Stimulated activated CD4-positive, alpha-beta T cell treated with anti-CD3 and anti-CD28 coated beads, Interleukin-15, amount 100 ng/mL, for 24 hours (primary cell): ENCODE measurements at places on chromosomes 1 and 21.
A peak's percentile ranks its signal among the peaks of the same experiment; 100 is the strongest.

GRCh38 chr21:14013056-14013603 lies 197.6 kb downstream of the LIPI start:
- DNase-seq: no peak

DNA sequence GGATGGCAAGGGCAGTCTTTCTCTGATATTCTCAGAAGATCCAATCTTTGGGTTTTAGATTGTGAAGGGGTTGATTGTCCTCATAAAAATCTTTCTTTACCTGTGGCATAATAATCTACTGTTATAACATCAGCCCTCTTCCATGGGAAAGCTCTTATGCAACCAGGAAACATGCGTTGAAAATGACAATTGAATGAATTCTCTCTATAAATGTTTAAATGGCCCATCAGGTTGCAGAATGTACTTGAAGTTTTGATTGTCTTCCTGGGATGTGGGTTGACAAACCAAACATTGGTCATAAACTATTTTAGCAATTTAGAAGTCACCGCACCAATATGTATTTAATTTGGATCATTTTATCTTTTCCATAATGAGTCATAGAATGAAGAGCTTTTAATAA lies 31.7 kb upstream of the ITLN1 start:
- DNase-seq: no peak

- no peak for DNase-seq
Observed at GRCh38 chr1:87030740-87031690, 116.6 kb downstream of the HS2ST1 start.

DNA sequence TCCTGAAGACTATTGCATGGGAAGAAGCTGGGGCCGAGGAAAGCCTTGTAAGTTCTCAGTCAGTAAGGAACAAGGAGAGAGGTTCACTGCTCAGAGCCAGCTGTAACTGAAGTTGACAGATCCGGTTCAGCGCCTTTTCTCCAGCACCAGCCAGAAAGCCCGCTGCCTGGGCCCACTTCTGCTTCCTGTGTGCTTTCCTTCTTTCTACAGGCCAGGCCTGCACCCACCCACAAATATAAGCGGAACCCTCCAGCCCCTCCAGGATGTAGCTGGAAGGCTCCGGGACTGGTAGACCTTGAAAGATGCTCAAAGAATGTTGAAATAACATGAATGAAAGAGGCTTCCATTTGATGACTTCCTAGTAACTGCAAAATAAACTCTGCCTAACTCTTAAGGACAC lies 38.8 kb downstream of the PARP1 start:
- DNase-seq: no peak

DNA sequence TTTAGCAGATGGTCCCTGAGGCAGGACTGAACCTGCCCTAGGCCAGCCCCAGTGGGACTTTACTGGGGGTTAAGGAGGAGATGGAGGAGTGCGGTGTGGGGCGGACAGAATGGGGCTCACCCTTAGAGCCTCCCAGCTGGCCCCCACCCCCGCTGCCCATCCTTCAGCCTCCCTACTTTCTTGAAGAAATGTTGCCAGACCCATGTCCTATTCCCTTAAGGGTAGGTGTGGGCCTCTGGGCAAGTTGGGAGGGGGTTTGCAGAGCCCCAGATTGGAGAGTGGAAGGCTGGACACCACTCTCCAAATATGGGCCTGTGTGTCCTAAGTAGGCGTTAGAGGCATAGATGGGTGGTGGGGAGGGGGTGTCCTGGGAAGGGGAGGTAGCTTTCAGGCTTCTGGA lies 19.2 kb upstream of the EPS8L3 start:
- DNase-seq: no peak

GRCh38 chr1:78755986-78756385 lies 106.4 kb downstream of the IFI44 start:
- DNase-seq: no peak

DNA sequence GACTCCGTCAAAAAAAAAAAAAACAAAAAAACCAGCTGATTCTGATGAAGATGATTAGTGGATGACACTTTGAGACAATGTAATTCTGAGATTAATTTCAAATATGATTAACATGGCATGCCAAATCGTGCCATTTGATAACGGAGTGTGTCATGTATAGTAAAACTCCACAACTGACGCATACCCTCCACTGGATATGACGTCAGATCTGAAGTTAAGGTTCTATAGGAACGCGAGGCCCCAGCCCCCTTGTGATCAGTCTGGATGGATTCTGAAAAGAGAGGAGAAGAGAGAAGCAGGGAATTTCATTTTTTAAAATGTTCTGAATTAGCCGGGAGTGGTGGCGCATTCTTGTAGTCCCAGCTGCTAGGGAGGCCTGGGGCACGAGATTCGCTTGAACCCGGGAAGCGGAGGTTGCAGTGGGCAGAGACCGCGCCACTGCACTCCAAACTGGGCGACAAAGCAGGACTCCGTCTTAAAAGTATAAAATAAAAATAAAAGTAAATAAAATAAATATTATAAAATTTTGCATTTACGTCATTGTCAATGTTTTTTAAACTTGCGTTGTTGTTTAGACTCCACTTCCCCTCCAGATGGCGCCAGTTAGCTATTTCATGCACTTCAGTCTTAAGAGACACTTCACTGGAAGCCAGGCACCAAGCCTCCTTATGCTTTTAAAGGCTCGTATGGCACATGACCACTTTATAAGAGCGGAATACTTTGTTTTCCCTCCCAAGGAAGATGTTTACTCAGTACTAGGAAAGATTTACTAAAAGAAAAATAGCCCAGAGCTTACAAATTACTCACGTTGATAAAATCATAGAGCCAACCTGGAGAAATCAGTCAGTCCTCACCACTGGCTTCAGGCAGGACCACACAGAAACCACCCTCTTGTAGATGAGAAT lies 65.5 kb downstream of the UBE2U start:
- DNase-seq: peak; percentile 78

DNA sequence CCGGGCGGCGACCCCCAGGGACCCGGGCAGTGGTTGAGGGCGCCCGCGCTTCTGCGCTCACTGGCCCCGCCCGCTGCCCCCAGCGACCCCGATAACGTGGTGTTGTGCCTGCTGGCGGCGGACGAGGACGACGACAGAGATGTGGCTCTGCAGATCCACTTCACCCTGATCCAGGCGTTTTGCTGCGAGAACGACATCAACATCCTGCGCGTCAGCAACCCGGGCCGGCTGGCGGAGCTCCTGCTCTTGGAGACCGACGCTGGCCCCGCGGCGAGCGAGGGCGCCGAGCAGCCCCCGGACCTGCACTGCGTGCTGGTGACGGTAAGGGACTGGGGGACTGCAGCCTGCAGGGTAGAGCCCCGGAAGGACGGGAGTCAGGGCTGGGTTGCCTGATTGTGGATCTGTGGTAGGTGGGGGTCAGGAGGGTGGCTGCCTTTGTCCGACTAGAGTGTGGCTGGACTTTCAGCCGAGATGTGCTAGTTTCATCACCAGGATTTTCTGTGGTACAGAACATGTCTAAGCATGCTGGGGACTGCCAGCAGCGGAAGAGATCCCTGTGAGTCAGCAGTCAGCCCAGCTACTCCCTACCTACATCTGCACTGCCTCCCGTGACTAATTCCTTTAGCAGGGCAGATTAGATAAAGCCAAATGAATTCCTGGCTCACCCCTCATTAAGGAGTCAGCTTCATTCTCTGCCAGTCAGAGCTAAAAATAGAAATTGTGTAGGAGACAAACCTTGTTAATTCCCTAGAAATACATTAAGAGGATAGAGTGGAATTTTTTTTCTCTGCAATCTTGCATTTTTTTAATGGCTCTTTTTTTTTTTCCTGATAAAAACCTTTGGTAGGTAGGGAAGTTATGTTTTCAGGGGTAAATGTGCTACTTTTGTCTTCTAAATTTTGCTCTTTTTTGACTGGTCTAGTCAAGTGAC lies 1.5 kb downstream of the GADD45A start:
- peak; percentile 70 for DNase-seq

DNA sequence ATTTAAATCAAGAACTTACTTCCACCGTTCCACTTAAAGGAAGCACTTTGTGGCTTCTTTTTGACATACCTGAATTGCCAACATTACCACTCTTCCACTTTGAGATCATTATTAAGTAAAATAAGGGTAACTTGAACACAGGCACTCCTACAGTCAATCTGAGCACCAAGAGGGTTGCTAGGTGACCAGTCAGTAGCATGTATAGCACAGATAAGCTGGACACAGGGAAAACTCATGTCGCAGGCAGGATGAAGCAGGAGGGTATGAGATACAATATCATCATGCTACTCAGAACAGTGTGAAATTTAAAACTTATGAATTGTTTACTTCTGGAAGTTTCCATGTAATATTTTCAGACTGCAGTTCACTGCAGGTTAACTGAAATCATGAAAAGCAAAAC lies 47.0 kb upstream of the RAP1GAP start:
- no peak for DNase-seq

DNA sequence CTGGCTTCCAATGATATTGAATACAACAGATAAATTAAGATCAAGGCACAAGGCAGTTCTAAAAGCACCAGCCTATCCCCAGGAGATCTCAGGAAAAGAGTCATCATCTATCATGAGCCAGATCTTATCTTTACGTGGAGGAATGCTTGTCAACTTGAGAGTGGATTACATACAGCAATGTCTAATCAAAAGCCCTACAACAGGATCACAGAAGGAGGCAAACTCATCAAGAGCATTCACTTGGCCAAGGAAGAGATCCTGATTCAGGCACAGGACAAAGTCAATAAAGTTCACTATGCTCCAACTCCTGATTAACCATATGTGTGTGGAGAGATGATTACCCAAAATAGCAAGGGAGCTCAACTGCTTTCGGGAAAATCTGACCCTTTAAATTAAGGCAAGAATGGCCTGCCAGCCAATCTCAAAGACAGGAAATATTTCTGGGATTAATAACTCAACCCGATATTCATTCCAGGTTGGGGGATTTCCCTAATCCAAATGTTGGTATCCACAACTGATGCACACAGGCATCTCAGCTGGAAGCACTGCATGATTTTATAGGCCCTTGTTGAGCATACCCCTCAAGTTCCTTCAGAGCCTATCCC lies 33.7 kb downstream of the TBX15 start:
- no peak for DNase-seq

DNA sequence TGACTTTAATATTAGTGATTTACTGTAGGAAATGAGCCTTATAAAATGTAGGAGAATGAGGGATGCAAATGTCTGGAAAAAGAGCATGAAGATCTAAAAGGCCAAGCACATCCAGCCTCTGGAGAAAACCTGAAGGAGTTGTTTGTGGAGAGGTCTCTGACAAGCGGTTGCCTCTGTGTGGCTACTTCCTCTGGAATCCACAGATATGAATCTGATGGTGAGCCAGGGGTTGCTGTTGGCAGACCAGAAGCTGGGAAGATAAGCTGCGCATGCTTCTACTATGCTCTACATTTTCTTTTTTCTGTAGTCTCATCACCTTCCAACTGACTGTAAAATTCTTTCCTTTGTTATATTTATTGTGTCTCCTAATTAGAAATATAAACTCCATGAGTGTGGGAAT lies 248.6 kb downstream of the OLFM3 start:
- DNase-seq: no peak

DNA sequence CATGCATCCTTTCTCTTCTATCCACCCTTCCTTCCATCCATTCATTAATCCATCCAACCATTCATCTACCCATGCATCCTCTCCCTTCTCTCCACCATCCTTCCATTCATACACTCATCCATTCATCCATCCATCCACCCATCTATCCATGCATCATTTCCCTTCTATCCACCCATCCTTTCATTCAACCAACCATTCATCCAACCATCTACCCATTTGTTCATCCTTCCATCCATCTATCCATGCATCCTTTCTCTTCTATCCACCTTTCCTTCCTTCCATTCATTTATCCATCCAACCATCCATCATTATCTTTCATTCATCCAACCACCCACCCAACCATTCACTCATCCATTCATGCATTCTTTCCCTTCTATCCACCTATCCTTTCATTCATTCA lies 188.4 kb downstream of the NPHP4 start:
- no peak for DNase-seq

GRCh38 chr1:33168556-33169289 lies 13.1 kb downstream of the TRIM62 start:
- no peak for DNase-seq

DNA sequence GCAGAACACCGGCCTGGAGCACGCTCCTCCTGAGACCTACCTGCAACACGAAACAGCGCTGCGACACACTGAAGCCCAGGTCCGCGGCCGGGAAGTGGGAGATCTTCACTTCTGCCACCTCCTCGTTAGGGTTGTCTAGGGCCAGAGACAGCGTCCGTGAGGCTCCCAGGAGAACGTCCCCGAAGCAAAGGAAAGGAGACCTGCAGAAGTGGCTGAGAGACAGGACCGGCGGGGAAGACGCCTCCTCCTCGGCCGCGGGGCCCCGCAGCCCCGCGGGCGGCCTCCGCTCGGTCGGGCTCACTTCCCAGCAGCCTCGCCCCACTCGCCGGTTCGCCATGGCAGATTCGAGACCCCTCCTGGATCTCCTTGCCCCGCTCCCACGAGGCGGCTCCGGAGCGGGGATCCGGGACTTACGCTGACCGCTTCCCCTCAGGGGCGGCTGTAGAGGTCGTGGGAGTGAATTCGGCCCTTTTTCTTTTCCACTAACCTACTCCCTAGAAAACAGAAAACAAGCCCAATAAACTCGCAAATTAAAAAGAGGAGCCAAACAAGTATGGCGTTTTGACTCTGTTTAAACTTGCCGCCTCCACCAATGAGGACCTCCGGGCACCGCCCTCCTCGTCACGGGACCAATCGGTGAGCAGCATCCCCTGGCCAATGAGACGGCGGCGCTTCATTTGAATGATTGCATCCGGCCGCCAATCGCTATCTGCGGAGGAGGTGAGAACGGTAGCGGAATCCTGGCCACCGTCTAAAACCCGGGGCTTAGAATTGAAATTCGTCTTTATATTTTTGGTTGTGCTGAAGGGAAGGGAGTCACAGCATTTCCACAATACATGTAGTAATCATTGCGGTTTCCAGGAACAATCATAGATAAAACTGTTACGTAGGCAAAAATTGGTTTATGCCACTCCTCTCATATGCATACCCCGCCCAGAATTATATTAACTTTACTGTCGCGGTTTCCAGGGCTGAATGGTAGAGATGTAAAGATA lies at the start of gene ASPM:
ASPM (minus strand) TSS at position 569 of the 995 bp plus-strand sequence; CDS start at position 337, 232 bp downstream.
- peak; percentile 97 for DNase-seq

DNA sequence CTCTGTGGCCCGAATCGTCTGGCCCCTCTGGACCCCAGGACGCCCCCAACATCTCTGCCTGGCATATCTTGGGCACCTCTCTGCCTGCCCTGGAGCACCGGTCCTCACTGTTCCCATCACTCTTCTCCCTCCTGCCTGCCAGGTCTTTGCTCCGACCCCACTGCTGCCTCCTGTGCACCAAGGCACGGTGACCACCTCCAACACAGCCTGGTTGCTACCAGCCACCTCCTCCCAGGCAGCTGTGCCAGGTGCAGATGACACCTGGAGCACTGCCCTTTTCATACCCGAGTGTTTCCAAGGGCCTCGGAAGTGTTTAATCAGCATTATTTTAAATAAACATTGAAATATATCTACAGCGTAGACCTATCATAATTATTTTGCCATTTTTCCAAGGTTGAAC lies 31.3 kb downstream of the PKNOX1 start:
- DNase-seq: no peak

DNA sequence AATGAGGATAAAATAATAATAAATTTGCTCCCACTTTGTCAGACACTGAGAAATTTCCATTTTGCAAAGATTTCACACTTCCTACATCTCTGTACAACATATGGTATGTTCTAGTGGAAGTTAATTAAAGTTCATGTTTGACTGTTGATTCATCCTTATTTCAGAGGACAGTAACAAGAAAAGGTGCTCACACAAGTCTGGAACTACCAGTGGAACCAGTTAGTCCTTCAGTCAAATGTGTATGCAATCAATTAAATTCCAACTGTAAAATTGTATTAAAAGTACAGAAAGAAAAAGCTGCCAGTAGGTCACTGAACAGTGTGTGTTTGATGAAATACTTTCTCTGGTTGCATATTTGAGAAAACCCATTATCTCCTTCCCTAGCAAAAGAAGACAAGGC lies 496.0 kb upstream of the PKN2 start:
- no peak for DNase-seq
